ENCODE measurements at places on chromosomes 1 and 21.

DNA sequence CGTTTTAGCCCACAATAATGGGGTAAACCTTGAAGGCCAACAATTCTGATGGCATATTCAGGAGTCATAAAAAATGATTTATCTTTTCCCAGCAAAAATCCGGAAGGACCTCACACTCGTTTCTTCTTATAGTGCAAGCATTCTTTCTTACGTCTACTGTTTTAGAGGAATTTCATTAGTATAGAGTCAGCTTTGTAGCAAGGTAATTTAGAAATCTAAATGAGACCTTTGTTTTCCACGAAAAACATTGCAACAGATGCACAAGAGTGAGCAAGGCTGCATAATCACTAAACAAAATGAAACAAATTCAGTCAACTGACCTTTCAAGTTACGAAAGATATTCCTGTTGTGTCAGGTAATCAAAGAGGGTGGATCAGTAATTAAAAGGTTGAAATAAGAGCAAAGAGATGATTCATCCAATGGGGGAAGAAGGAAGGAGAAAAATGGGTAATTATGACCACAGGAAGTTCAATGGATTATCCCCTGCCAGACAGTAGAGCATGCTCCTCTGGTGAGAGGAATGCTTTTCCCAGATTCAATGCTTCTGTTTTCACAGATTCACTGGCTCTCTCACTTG lies 560 bp upstream of the CSDE1 start:
- no peak for DNase-seq

GRCh38 chr1:30596470-30596869 lies 126.9 kb downstream of the MATN1 start:
- no peak for DNase-seq

GRCh38 chr1:27299385-27300271 lies 22.3 kb upstream of the TMEM222 start:
- no peak for DNase-seq

- DNase-seq: no peak
Measured at GRCh38 chr21:32977216-32977615, 48.5 kb upstream of the OLIG2 start.

GRCh38 chr1:168243198-168243597 lies 17.4 kb downstream of the SFT2D2 start:
- DNase-seq: no peak

GRCh38 chr1:205661429-205662134 lies 18.7 kb downstream of the SLC45A3 start:
- DNase-seq: no peak

DNA sequence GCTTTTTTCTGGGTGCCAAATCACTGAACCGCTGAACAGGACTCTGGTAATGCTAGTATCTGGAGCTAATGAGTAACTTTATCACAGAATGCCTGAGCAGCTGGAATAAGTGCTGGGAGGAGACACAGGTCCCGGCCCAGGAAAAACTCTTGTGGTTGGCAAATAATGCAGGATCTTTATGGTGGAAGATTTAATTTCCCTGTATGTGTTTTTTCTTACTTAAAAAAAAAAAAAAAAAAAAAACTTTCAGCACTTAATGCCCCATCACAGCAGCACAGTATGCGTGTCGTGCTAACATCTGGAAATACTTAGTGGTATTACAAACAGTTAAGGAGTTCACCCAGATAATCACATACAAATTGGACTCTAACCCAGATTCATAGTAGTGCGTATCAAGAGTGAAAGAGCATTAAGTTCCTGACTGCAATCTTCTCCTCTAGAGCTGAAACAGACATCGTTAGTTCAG lies 220.7 kb downstream of the TOMM20 start:
- DNase-seq: no peak

- DNase-seq: no peak
Measured at GRCh38 chr1:61782771-61783170, 40.5 kb downstream of the PATJ start.

- DNase-seq: no peak
Measured at GRCh38 chr1:173392895-173393658, 84.1 kb upstream of the PRDX6 start.

- DNase-seq: no peak
Measured at GRCh38 chr1:65372557-65372956, 47.9 kb upstream of the LEPR start.

DNA sequence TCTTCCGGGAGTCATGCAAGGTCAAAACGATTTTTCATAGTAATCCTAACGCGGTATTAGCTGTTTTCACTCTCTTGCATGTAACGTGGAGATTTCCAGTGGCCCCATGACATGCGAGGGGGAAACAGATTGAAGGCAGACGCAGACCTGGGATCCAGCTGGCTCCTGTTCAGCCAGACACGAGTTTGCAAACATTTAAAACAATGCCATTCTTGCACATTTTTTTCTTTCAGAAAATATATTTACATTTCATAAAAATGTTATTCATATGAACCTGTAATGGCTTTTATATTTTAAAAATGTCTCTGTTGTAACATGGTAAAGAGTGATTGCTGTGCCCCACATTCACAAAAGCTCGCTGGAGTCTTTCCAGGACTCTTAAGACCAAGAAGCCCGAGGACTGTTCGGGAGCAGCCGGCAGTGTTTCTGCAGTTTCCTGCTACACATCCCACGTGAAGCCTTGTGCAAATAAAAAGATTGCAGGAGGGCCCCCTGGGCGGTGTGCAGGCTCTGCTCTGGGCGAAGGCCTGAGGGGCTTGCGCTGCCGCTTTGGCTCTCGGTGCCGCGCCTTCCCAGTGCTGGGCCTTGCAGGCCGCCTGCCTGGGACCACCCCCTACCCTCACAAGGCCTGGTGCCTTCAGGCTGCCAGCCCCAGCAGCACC lies 184.9 kb downstream of the DYRK1A start:
- DNase-seq: no peak

DNA sequence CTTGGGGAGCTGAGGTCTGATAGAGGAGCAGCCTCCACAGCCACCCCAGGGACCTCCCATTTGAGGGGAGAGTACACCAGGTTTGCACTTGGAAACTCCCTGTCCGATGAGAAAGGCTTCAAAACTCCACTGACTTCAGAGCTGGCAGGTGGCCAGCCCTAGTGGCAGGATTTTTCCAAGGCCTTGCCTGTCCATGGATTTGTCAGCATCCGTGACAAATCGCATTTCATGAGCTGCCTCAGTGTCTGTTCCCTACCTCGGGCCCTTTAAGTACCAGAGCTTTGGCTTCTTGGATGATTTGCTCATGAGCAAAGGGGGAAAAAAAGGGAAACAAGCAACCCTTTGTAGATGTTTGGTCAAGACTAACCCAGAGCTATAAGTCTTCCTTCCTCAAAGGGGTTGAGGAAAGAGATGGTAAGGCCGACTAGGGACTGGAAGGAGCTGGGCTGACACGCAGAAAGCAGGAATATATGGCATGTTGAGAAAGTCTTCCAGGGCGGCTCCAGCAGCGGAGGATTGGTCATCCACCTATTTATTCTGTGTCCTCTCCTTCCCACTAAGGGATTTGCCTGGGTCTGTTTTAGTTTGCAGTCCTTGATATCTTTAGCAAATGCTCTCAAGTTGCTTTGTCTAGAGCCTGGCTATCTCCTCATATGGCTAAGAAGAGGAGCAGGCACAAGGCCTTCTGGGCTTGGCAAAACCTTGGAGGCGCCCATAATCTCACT lies 2.7 kb upstream of the HSPG2 start:
- no peak for DNase-seq

- DNase-seq: no peak
Measured at GRCh38 chr1:183285256-183285655, 99.2 kb downstream of the LAMC2 start.

- no peak for DNase-seq
Measured at GRCh38 chr1:204453141-204453772, 41.3 kb downstream of the PIK3C2B start.

GRCh38 chr1:55146781-55147180 lies 68.4 kb downstream of the USP24 start:
- no peak for DNase-seq

DNA sequence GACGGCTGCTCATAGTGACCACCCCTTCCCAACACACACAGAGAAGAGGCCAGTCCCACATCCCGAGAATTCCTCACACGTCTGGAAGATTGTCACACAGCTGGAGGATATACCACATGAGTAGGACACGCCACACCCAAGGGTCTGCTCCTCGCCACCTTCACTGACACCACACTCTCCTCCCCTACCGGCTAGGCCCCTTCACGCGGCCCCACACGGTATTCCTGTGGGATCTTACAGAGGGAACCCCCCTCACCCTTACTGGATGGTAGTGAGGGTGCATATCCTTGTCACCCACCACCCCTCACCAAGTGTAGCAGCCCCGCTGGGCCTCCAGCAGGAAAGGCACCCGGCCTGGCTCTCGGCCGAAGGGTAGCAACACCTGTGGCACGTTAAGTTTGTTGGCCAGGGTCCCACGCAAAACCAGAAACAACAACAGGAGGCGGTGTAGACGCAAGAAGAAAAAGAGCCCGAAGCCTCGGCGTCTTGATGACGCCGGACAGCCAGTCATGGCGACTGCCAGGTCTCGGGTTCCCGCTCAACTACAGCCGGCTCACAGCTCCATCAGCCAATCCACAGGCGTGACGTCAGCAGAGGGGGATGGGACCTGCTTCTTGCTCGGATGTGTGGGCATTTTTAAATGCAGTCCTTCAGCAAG lies at the start of gene NUP210L:
NUP210L (minus strand) TSS at position 540 of the 658 bp plus-strand sequence.
- DNase-seq: no peak

DNA sequence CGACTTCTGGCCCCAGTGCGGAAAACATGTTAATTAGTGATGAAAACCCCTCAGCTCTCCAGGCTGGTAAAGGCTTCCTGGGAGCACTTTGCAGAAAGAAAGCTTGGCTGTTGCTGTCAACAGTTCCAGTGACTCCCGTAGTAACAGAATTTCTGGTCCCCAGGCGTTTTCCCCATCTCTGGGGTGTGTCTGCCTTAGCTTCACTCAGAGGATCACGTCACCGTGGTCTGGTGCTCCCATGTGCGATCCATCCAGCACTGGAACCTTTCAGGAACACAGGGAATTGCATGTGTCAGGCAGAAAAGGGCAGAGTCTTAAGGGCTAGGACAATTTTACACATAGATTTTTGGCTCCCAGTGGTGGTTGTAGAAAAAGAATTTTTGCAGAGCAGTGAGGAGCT lies 470.4 kb upstream of the USP24 start:
- no peak for DNase-seq

GRCh38 chr1:209486861-209487593 lies 96.5 kb upstream of the CAMK1G start:
- no peak for DNase-seq

- no peak for DNase-seq
Measured at GRCh38 chr1:174818014-174818616, 181.6 kb upstream of the CACYBP start.

DNA sequence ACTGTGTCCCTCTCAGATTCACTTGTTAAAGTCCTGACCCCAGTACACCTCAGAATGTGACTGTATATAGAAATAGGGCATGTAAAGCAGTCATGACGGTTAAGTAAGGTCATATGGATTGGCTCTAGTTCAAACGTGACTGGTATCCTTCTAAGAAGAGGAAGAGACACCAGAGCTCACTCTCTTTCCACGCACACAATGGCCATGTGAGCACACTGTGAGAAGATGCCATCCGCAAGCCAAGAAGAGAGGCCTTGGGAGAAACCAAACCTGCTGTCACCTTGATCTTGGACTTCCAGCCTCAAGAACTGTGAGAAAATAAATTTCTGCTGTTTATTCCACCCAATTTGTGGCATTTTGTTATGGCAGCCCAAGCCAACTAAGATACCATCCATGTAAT lies 56.8 kb upstream of the IRF2BP2 start:
- DNase-seq: no peak

DNA sequence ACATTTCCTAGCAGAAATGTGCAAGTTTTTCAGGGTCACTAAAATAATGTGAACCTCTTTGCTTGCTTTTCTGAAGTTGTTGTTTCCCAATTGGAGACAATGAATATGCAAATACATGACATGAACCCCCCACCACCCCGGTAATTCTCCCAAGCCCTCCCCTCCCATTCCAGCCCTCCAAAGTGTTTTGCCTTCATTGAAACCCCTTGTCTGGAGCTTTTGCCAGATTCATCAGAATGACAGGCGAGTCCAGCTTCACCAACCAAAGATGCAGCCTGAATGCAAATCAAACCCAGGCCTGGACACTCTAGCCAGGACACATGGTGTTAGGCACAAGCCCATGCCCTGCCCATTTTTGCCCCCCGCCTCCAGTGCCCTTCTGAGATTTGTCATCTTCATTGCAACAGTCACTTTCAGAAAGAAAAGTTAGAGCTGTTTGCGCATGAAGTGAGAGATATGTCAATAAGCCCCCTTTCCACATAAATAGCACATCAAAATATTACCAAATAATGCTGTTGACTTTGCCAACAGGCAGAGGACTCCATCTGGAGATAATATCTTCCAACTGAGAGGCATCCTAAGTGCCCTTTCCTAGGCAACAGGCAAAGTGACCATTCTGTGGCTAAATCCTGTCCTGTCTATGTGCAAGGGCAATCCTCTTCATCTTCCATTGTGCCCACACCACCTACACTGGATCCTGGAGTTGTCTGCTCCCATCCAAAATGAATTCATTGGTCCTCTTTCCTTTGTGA lies 145.6 kb upstream of the NFIA start:
- DNase-seq: no peak

GRCh38 chr1:28392027-28392652 lies 22.6 kb downstream of the PHACTR4 start:
- no peak for DNase-seq

- no peak for DNase-seq
Measured at GRCh38 chr1:35461966-35462651, 95.1 kb downstream of the KIAA0319L start.

DNA sequence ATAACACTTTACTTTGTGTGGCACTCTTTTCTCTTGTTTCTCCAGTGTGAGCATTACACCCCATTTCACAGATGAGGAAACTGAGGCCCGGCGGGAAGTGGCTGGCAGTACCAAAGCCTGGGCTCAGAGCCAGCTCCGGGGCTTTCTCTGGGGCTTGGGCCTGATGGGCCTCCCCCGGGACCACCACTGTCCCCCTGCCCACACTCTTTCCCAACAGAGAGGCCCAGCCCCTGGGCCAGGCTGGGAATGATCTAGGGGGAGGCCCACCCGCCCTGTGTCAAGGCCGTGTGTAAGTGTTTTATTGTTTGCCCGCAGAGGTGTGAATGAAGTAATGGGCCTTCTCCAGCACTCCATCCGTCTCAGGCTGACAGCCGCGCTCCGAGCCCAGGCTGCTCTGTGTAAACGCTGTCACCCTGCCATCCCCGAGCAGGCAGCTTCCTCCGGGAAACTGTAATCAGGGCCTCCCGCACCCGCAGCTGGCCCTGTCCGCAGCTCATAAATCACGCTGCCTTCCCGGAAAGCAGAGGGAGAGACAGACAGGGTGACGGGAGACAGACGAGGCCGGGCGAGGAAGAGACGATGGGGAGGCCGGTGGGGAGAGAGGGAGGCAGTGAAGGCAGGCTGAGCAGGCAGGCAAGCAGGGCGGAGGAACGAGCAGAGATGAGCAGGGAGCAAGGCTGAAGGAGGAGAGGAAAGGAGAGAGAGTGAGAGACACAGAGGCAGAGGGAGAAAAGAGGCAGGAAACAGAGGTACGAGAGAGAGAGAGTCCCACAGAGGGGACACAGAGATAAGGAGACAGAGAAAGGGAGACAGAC lies 109.7 kb upstream of the ZBTB40 start:
- no peak for DNase-seq
